Skin of body (tissue), 3 donors: ENCODE measurements at places on chromosomes 3 and 15.

GRCh38 chr3:116038968-116039650, 406.2 kb downstream of the LSAMP start:
- no peak for DNase-seq

GRCh38 chr3:12810961-12811360, 14.5 kb downstream of the CAND2 start:
- no peak for DNase-seq

GRCh38 chr3:17553080-17553479, 189.4 kb downstream of the TBC1D5 start:
- DNase-seq = no peak

- DNase-seq = no peak
These were observed 2.8 kb downstream of the ZIC4 start for GRCh38 chr3:147403511-147403910.

GRCh38 chr3:146200461-146201220, 39.7 kb upstream of the PLOD2 start:
- no peak for DNase-seq

DNA sequence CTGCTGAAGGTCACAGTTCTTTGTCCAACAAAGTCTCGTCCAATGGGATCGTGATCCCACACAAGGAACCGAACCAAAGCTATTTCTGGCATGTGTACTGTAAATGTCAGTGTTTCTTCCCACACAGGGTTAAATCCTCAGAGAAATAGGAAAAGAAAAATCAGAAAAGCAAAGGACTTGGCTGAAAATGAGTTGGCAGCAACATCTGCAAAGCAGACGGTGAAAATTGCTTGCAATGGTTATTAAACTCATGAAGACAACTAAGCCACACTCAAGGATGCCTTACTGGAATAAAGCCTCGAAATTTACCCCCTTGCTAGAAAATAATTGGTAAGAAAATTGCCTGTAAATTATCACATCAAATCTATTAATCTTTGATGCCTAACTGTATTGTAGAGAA, 195.2 kb upstream of the STRIT1 start:
- peak; percentile 68 for DNase-seq

- DNase-seq = no peak
These were observed 466.1 kb upstream of the CFAP20DC start for GRCh38 chr3:59515966-59516365.

GRCh38 chr3:7518456-7518855, 657.5 kb downstream of the GRM7 start:
- no peak for DNase-seq

DNA sequence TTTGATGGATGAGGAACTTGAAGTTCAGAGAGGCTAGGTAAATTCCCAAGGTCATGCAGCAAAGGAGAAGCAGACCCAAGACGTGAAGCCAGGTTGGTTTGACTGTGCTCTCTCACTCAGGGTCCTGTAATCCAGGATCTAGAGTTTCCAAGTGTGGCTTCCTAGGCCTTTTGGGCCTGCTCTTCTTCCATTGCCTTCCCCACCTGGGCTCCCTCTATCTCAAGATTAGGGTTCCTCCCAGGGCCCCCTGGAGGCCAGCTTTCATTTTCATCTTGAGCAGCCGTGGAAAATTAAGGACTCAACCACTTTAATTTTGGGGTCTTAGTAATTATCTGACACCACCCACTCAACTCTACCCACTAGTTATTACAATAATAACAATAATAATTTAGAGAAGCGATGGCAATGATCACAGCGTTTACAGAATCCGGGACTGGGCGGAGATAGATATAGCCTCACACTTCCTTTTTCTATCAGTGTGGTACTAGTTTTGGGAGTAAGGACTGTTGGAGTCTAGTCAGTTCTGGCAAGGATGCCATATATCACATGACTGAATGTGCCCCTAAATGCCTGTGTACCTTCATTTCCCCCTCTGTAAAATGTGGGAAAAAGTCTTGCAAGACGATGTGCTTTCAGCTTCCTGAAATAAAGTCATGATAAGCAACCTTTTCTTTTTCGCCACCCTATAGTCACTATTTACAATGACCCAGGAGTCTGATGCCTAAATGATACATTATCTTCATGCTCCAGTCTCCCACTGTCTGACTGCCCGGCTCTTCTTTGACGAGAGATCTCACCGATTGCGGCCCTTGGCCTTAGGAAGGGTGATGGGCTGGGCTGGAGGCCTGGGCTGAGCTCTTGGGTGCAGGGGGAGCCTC, 30.2 kb upstream of the MAGEF1 start:
- DNase-seq = no peak

- DNase-seq = no peak
These were observed 22.4 kb upstream of the RAB7A start for GRCh38 chr3:128703561-128703960.

DNA sequence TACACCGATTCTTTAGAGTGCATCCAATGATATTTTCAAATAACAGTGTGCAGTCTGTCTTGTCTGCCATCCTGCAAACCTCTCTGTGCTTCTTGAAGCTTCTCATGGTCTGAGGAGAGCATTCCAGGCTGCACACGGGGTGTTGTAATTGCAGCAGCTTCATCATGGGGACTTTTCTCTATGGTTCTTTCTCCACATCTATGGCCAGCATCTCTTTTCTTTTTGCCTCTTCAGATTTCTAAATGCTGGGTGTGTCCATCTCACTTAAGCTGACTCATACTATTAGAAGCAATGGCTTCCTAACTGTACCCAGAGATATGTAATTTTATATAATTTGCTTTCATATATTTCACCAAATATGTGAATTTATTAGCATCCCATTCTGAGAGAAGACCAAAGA, 63.8 kb upstream of the EPHB3 start:
- no peak for DNase-seq

GRCh38 chr15:89448825-89449224, 47.6 kb downstream of the RHCG start:
- DNase-seq = no peak

- no peak for DNase-seq
These were observed 174.3 kb downstream of the SMAD6 start for GRCh38 chr15:66876421-66876730.

GRCh38 chr3:126064627-126065258, 19.2 kb downstream of the SLC41A3 start:
- no peak for DNase-seq

- peak; percentile 55 for DNase-seq
These were observed 1.9 kb upstream of the LOXL1 start for GRCh38 chr15:73924171-73924921.

- DNase-seq = no peak
These were observed 1.7 kb upstream of the FBXW12 start for GRCh38 chr3:48370333-48370713.

DNA sequence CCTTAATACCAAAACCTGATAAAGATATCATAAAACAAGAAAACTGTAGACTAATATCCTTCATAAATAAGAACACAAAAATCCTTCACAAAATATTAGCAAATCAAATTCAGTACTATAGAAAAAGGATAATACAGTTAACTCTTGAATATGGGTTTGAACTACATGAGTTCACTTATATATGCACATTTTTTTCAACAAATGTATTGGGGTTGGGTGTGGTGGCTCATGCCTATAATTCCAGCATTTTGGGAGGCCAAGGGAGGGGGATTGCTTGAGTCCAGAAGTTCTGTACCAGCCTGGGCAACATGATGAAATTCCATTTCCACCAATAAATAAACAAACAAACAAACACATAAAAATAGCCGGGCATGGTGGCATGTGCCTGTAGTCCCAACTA, 39.2 kb downstream of the GOLGB1 start:
- DNase-seq = no peak

DNA sequence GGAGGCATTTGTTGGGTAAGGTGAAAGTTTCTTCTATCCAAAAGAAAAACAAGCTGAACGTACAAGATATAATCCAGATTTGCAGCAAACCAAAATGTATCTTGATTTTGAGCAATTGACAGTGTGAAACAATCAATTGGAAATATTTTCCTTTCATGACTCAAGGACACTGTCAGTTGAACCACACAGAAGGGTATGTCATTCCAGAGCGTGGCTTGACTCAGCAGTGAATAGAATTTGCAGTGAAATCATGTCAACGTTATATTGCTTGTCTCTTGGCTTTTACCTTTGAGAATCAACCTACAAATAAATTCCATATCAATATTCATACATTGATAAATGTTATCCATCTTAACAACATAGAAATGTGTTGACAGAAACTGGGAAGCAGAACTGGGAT, 78.2 kb downstream of the TM2D3 start:
- DNase-seq = no peak

DNA sequence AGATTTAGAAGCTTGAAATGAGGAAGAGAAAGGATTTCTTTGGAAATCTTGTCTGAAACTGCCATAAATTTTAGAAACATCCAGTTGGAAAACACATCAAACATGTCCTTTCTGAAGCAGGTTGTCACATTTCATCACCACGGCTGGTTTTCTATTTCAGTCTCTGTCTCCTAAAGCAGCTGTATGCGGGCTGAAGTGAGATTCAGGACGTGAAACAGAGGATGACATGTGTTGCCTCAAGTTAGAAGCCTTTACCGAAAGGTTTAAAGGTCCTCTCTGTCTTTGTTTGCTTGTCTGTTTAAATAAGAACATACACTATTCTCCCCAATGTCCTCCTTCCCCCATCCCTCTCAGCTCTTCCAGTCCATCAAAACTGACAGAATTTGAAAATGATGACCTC, 141.9 kb downstream of the SQOR start:
- no peak for DNase-seq
